Fibroblast of the conjunctiva (primary cell): ENCODE measurements at places on chromosomes 11 and 22.
A peak's percentile ranks its signal among the peaks of the same experiment; 100 is the strongest.

DNA sequence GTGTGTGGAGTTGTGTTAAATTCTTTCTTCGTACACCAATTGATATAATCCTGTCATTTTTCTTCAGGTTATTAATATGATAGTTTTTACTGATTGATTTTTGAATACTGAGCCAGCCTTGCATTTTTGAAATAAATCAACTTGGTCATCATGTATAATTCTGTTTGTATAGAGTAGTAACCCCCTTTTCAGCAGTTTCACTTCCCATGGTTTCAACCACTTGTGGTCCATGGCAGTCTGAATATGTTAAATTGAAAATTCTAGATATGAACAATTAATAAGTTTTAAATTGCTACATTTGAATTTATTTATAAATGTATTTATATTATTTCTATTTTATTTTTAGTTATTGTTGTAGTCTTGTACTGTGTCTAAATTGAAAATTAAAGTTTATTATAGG is 32.6 kb downstream of the MS4A6A start:
- DNase-seq: no peak

GRCh38 chr11:77044356-77044755 is 10.2 kb downstream of the B3GNT6 start:
- no peak for DNase-seq

DNA sequence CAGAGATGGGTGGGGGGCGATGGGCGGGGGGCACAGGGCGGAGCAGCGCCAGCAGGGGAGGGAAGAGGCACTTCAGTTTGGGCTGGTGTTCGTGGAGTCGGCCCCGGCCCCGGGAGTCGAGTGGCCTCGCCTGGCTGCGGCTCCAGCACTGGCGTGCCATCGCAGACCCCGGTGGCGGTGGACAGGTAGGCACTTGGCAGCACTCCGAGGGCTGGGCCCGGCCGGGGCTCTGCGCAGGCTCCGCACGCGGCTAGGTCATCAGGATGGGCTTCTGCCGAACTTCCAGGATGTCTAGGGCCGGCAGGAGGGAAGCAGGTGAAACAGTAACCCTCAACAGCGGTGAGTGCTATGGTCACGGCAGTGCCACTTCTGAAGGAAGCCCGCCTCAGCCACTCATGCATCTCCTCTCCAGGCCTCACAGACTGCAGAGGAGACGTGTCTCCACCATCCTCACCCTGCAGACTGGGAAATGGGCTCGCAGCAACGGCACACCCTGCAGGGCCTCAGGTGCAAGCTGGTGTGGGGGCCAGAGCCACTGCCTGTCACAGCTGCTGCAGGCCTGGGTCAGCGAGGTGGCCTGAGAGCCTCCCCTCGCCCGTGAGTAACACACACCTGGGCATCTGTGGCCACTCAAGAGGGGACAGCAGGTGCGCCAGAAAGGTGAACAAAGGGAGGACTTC is 33.3 kb downstream of the NUP50 start:
- no peak for DNase-seq

- no peak for DNase-seq
Measured at GRCh38 chr11:16854979-16855378, 116.5 kb downstream of the C11orf58 start.

DNA sequence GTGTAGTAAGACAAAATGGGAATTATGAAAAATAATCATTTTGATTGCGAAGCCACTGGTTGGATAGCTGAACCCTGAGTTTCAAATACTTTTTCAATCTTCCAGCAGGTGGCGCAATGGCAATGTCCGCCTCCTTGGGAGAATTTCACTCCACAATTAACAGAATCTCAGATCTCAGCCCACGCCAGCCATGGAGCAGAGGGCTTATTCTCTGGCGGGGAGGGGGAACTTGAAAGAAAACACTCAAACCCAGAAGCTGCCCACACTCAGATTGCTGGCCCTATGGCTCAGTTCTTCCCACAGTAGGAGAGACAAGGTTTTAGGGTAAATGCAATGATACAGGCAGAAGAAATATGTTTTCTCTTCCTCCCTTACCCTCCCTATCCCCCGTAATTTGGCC is 38.7 kb upstream of the RCN1 start:
- peak; percentile 20 for DNase-seq

DNA sequence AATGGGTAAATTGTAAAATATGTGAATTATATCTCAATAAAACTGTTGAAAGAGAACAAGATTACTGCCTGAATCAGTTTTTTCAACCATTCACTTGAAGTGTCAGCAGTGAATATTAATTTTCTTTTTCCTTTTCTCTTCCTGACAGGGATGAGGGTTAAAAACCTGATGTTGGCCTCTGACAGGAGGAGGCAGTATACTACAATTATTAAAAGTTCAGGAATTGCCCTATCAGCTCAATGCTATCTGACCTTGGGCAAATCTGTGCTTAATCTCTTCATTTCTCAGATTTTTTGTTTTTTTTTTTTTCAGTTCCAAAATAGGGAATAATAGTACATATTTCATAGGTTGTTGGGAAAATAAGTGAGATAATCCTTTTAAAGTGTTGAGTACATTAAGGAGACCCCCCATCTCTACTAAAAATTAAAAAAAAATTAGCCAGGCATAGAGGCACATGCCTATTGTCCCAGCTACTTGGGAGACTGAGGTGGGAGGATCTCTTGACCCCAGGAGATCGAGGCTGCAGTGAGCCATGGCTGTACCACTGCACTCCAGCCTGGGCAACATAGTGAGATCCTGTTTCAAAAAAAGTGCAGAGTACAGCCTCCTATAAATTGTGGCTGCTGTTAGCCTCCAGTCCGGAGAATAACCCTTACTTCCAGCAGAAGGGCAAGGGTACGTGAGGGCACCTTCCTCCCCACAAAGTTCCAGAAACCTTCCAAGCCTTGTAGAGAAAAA is 48.8 kb downstream of the TRIM44 start:
- no peak for DNase-seq

GRCh38 chr11:74989260-74989638 is 516 bp downstream of the NEU3 start:
- no peak for DNase-seq

GRCh38 chr22:36385491-36386350 is 2.0 kb downstream of the MYH9 start:
- no peak for DNase-seq

- no peak for DNase-seq
Measured at GRCh38 chr11:74460065-74460464, 7.3 kb downstream of the KCNE3 start.

DNA sequence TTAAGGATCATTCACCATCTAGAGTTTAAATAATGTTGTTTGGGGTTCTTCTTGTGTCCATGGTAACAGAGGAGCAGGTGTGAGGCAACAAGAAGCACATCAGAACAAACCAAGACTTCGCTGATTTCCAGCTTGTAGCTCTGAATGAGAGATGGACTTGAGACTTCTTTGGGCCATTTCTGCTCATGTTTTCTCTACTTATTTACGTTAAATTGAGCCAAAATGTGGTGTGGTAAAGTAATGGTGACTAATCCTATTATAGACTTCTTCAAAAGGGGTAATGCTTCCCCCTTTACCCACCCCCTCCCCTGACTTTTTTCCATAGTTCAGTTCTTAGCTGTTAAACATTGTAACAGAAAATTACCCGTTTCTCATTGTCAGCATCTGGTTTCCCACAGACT is 65.2 kb downstream of the CSTPP1 start:
- DNase-seq: no peak

- no peak for DNase-seq
Measured at GRCh38 chr11:113833151-113833550, 42.2 kb downstream of the USP28 start.

GRCh38 chr11:111523343-111523742 is 8.8 kb downstream of the HOATZ start:
- DNase-seq: no peak

DNA sequence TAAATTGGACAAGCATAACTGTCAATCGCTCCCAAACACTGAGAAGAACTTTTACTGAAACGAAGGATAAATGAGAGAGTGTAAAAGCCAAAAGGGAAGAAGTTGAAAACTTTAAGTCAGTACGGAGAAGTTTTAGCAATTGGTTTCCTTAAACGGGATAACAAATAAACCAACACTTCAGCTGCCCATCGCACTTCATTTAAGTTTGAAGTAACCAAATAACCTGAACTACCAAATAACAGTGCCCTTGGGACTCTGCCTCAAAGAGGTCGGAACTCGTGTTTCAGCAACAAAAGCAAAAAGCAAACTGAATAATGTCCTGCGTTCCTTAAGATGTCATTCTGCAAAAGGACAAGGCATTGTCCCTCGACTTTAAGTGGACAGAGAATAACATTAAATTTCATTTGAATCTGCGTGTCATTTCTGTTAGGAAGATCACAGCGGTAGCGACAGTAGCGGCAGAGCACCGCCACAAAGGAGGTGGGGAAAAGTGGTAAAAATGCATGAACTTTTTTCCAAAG is 127.0 kb upstream of the C11orf58 start:
- DNase-seq: no peak

GRCh38 chr22:39962071-39962470 is 1.9 kb downstream of the TMA7B start:
- no peak for DNase-seq

DNA sequence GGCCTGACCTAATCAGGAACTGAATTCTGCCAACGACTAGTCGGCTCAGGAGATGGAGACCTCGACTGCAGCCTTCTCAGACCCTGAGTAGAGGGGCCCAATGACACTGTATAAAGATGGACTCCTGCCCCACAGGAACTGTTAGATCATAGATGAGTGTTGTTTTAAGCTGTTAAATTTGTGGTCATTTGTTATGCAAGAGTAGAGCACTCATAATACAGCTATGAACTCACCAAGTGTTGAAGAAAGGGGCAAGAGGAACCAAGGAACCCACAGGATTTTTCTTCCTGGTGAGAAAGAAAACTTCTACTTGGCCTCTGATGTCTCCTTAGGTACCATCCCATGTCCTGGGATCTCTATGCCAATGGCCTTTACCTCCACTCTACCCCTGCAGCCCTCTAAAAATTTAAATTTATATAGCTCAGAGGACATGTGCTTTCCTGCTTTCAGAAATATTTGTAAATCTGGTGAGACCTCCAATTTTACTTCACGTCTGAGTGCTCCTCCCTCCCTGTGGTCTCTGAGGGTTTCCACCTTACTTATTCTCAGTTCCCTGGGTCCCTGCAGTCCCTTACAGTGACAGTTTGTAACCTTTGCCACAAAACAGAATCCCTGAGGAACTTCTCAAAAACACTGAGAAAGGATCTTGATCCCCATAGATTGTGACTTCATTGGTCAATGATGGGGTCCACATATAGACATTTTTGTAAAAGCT is 256.3 kb upstream of the ARHGAP20 start:
- no peak for DNase-seq

GRCh38 chr11:60905551-60906113 is 753 bp downstream of the PRPF19 start:
- DNase-seq: no peak

DNA sequence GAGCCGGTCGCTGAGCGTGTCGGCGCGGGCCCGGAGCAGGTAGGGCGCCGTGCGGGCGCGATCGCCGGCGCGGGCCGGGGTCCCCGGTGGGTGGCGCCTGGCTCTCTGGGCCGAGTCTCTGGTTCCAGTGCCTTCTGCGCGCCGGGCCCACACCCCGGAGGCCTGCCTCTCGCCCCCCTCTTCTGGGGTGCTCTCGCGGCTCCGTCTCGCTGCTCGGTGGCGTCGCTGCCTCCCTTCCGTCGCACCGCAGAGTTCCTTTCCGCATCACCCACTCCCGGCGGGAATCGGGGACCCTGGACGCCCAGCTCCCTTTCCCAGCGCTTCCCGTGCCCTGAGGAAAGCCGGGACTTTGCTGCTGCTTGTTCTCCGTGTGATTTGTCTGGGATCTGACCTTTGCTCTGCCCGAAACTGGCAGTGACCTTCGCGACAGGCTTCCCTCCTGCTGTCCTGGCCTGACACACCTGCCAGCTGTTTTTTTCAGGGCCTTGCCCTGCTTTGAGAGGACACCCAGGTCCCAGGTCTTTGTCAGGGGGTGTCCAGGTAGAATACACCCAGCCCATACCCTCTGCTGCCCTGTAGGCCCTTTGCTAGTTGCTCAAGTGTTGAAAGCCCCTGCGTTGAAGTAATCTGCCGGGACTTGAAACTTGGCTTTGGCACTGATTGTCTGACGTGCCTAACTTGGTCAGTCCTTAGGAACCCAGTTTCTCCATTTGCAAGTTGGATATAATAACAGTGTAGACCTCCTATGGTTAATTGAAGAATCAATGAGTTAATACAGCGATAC is 711 bp downstream of the FDX1 start:
- DNase-seq: no peak
